ENCODE measurements at places on chromosomes 6 and 20.

GRCh38 chr6:6546318-6547109 lies 42.0 kb upstream of the LY86 start:
- DNase-seq = no peak

- DNase-seq = no peak
Observed at GRCh38 chr6:82017288-82017687, 230.3 kb downstream of the IBTK start.

DNA sequence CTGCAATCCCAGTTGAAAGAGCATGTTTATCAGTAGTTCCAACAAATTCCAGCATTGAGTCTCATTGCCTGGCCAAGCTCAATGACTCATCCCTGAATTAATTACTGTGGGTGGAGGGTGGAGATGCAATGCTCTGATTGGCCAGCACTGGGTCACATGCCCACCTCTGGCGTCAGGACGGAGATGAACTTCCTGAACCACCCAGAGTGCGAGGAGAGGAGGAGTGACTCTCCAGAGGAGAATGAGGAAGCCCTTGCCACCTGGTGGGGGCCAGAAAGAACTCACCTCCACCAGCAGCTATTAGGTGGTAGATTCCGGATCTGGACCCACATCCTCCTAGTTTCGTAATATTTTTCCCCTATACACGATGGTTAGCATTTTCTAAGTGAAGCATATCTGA lies 283.9 kb downstream of the TBC1D7 start:
- DNase-seq = peak; percentile 17

GRCh38 chr6:88311561-88311960 lies 145.4 kb upstream of the CNR1 start:
- no peak for DNase-seq

DNA sequence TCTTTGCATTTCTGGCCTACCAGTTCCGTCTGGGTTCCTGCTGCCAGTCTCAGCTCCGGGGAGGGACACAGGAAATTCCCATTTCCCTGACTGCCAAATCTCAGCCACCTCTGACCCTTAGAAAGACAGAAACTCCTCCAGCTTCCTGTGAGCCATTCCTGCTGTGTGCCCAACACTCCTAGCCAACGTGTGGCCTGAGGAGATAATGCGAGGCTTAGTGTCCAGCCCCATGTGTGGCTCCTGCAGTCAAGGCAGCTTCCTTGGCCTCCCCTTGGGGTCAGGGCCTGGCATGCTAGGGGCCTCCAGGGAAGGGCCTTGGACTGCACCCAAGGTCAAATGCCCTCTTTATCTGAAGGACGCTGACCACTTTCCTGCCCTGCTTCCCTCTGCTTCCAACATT lies 45.1 kb downstream of the MAFB start:
- no peak for DNase-seq

DNA sequence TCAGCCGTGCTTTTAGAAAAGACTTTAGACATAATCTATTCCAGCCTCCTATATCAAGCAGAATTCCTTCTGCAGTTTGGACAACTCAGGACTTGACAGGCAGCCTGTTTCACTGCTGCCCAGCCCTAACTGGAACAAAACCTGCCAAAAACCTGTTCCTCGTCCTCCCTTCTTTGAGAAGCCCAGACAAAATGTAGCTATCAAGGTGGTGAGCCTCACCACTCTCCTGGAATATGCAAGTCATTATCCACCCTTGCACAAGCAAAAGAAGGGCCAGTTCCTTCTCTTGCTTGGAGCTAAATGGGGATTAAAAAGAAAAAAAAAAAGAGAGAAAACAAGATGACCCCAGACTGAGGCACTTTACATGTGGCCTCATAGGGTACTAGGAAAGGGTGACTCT lies 64.2 kb downstream of the TFAP2A start:
- DNase-seq = no peak

DNA sequence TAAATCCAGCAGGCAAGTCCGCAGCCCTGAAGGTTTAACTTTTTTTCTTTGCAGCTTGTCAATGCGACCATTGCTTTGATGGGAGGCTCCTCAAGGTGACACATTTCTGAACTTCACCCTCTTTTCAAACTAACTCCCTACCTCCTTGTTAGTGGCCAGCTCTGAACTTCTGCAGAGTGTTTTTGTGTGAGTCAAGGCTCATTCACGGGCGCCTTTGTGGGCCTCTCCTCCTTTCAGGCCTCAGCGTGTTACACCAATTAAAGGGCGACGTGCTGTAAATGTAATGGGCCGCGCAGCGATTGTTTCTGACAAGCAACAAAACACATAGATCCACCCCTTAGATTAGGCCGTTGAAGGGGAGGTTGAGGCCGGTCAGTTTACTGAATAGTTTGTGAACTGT lies 45.5 kb upstream of the NR2E1 start:
- DNase-seq = no peak

GRCh38 chr6:164455835-164456234 lies 853.6 kb downstream of the C6orf118 start:
- DNase-seq = no peak

DNA sequence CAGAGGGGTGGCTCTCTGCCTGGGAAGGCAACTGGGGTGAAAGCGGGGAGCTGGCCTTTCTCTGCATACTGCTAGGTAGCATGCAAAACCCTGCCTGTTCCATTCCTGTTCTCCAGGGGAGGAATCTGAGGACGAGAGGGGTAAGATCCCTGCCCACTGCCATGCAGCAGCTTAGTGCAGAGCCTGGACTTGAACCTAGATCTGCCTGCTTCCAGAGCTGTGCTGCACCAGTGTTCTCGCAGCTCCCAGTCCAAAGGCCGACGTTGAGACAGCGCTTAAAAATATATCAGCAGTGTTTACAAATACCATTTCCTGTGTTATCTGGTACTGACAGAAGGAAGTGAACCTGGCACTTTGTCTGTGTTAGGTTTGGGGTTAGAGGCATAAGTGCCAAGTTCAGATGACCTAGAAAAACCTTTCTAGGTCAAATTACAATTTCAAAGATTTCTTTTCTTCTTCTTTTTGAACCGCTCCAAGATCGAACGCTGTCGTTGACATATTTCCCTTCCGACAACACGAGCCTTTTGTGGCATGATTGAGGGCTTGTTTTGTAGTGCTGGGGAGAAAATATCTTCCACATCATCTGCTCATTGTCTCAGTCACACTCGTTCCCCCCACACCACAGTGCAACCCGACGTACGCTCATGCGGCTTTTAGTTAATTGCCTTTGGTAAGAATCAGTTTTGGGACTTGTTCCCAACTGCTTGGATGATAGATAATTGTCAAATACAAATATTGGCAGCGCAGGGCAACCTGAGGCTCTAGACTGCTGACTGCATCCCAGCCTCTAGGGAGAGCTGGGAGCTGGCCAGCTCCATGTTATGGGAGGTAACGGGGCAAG lies 44.6 kb downstream of the TOX2 start:
- no peak for DNase-seq

DNA sequence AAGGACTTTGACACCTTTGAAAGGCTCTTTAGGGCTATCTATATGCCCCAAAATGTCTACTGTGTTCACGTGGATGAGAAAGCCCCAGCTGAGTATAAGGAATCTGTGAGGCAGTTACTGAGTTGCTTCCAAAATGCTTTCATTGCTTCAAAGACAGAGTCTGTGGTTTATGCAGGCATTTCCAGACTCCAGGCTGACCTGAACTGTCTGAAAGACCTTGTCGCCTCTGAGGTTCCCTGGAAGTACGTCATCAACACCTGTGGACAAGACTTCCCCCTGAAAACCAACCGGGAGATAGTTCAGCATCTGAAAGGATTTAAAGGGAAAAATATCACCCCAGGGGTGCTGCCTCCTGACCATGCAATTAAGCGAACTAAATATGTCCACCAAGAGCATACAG lies 65.2 kb downstream of the GCNT2 start:
- no peak for DNase-seq

DNA sequence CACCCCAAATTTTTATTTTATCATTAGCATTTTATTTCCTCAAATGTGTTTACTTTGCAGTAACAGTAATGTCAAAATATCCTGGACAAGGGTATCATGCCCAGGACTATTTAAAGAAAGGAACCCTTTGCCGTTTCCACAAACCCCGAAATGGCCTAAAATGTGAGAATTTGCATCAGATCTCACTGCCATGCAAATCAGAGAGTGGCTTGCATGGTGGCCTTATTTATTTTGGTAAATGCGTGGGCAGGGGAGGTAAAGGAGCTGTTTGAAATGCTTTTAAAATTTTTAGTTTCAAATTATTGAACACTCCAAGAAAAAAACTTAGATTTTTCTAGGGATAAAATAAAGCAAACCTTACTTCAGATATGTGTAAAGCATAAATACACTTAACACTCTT lies 43.8 kb downstream of the ADAT2 start:
- no peak for DNase-seq

GRCh38 chr6:29941471-29941870 lies 861 bp upstream of the HLA-A start:
- peak; percentile 43 for DNase-seq

- DNase-seq = no peak
Observed at GRCh38 chr6:54958446-54958845, 111.9 kb downstream of the FAM83B start.

Measured in inflammatory macrophage treated with lipopolysaccharide for 1 hour (primary cell).